Lower leg skin (tissue), 4 donors: ENCODE measurements at places on chromosomes 1 and 21.

- no peak for DNase-seq
Measured at GRCh38 chr1:163744301-163744887, 422.6 kb downstream of the NUF2 start.

- DNase-seq: no peak
Measured at GRCh38 chr1:94543001-94543400, 1.4 kb upstream of the F3 start.

DNA sequence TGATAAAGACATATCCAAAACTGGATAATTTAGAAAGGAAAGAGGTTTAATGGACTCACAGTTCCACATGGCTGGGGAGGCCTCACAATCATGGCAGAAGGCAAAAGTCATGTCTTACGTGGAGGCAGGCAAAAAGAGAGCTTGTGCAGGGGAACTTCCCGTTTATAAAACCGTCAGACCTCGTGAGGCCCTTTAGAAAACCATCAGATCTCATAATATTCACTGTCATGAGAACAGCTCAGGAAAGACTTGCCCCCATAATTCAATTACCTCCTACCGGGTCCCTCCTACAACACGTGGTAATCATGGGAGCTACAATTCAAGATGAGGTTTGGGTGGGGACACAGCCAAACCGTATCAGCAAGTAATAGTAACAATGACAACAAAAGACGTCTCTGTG is 88.2 kb upstream of the SLC25A33 start:
- no peak for DNase-seq

GRCh38 chr1:165639821-165640623 is 9.0 kb downstream of the MGST3 start:
- DNase-seq: no peak

DNA sequence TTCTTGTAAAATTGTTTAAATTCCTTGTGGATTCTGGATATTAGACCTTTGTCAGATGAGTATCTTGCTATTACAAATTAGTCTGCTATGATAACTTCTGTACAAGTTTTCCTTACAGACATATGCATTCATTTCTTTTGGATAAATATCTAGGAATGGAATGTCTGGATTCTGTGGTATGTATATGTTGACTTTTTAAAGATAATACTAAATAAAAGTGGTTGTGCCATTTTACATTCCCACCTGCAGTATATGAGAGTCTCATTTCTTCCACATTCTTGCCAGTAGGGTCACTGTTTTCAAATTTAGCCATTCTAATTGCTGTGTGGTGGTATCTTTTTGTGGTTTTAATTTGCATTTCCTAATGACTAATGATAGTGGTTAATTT is 53.9 kb downstream of the SYDE2 start:
- no peak for DNase-seq

DNA sequence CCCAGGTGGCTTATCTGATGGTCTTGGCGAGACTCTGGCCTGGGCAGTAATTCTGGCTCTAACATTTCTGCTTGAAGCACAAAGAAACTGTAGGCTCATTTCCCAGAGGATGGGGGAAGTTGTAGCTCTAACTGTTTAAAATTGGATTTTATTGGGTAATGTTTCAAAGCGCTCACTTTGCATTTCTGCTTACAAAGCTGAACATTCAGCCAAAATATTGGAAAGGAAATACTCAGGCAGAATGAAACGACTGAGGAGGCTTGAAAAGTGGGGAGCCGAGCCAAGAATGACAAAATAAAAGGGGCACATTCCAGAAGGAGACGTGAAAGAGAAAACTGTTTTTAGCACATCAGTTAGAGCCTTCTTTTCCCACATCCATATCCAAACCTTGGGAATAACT is 202.6 kb downstream of the GRIK1 start:
- DNase-seq: no peak

GRCh38 chr1:87335175-87335884 is 6.7 kb downstream of the LMO4 start:
- DNase-seq: peak; percentile 94

DNA sequence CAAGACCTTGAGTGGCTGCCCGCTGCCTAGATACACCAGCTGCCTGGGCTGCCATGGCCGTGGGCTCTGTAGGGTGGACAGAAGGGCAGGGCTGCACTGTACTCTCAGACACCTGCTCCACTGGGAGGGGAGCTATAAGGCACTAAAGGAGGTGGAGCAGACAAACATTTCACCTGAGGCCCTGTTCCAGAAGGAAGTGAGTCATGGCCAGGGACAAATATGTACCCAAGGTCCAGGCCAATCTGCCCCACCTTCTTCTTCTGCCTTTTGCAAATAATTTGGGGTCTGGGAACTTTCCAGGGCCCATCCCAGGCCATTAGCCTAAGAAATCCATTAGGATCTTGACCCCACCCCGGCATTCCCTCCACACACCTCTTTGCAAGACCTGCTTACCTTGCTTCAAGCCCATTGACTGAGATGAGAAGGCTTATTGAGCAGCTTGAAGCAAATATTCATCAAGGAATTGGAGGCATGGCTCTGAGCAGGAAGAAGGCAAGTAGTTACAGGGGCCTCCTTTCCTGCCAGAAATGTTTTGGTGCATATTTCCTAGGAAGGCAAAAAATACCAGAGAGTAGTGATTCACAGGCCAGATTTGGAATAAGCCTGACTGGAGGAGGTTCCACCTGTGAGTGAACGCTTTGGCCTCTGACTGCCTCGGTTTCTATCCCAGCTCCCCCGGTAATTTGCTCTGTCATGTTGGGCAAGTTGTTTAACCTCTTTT is at the start of gene CAPN8:
TSS of gene CAPN8 (minus strand) at position 110 of the 721 bp plus-strand sequence. CDS start at position 55, 55 bp downstream.
- no peak for DNase-seq
